ENCODE measurements at places on chromosomes 2 and 18.

DNA sequence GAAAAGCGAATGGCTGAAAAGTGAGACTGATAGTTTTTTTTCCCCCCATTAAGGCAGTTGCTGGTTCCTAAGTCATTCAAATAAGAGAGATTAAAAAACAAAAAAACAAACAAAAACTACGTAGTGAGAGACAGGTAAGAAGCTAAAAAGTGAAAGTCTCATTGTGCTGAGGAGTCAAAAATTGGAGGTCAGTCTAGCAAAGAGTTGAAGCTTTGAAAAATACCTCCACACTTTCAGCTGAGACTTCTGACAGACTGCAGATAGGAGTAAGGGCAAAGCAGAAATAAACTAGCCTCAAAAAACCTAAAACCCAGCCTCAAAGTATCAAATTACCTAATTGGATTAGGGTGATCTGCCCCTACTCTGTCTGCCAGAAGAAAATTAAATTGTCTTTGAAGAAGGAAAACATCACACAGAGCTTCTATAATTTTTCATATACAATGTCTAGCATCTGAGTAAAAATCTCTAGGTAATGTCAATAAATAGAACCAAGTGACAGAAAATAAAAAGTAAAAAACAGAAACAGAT lies 10.9 kb upstream of the EIF2AK3 start:
- no peak for DNase-seq

DNA sequence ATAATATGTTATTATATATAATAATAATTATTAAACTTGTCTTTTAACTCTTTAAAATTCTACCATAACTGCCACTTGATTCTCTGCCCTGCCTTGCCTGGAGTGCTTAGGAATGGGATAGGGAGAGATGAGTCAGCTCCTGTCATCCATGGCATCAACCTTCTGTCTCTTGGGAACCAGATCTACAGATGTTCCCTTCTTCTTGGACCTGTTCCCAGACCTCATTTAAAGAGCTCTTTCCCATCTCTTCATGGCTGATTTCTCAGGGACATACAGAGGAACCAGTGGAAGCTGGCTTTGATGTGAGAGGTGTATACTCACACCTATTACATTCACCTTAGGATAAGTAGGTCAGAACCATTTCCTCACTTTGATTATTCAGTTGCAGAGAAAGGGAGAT lies 155.3 kb upstream of the MYO3B start:
- DNase-seq: no peak

DNA sequence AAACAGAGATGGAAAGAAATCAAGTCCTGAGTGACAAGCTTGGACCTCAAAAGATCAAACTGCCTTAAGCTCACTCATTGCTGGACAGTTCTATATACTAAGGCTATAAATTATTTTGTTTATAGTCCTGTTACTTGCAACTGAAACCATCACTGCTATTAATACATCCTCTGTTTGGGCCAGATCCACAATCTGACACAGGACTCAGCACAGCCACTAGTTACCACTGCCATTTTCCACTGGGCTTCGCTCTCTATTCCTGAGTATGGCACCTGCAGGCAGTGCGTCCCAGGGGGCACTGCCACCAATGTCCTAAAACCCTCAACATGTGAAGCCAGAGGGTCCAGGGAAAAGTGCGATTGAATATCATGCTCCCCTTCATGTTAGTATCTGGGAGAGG lies 52.3 kb downstream of the CYP26B1 start:
- DNase-seq: no peak

DNA sequence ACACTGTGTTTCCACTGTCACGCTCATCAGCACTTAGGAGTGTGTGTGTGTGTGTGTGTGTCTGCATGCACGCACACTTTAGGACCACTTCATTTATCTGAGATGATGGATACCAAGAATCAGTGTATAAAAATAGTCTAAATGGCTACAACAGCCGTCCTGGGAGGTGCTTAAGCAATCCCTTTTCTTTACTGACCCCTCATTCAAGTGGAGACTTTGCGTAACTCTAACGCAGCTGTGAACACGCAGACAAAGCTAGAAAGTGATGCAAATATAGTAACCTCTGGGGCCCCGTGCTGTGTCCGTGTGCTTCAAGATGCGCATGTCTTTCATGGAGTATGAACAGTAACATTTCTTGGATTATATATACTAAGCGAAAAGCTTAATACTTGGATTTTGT lies 40.4 kb upstream of the RBM44 start:
- DNase-seq: no peak

- DNase-seq: no peak
Measured at GRCh38 chr2:241649404-241649803, 11.9 kb downstream of the ATG4B start.

- no peak for DNase-seq
Measured at GRCh38 chr2:47602996-47603395, 179.9 kb upstream of the MSH6 start.

- no peak for DNase-seq
Measured at GRCh38 chr18:24014986-24015638, 558 bp downstream of the TTC39C start.

DNA sequence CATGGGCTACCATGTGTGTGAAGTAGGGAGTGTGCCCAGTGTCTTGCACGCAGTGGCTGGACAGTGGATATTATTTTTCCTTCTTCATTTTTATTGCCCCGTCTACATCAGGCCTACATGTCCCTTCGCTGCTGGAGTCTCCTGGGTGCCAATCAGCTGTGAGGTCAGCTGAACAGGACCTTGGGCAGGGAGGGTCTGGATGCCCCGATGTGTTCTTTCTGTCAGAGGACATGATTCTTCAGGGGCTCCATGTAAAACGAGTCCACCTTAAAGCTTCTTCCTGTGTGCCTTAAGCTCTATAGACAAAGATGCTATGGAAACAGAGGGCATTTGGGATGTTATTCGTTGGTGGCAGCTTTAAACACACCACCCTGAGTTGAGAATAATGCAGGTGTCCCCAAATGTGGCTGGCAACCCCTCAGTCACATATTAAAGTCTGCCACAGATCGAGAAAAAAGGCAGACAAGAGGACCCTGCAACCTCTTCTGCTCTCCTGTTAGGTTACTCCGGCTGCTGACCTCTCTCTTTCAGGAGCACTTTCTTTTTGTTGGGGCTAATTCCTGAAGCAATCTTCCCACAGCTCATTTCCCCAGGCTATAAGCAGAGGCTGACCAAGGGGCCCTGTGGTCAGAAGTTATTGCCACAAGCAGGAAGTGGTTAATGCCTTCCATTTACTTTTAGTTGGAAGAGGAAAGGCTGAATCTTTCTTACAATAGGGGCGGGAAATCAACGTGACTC lies 20.0 kb downstream of the GREB1 start:
- no peak for DNase-seq
